ENCODE measurements at places on chromosomes 7 and 10.

GRCh38 chr10:119860866-119861607 is 11.6 kb downstream of the MCMBP start:
- DNase-seq: no peak

GRCh38 chr10:100551196-100551595 is 15.5 kb downstream of the HIF1AN start:
- DNase-seq: no peak

DNA sequence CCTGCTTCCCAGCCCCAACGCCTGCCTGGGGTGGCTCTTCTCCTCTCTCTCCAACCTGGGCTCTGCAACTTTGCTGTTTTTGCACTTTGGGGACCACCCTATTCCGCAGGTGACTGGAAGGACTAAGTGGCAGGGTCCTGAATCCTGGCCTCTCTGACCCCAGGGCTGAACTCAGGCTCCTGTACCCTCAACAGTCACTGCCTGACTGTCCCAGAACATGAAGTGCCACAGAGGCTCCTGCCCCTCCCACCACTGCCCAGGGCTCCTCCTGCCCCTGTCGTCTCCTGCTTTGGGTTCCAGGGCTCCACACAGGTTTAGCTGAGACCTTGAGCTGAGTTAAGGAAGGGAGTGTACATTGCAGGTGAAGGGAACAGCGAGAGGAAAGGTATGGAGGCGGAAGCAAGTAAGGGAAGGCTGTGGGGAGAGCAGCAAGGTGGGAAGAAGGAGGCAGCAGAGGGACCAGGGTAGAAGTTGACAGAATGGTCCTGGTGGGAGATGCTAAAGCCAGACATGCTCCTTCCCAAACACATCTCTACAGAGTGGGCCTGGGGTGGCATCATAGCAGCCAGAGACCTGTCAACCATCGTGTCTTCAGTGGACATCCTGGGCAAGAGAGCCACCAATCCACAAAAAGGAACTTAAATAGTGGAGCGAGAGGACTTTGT is 5.7 kb upstream of the GRID1 start:
- DNase-seq: no peak

- DNase-seq: peak; percentile 65
Measured at GRCh38 chr7:128790315-128791041, 1.3 kb upstream of the CCDC136 start.

DNA sequence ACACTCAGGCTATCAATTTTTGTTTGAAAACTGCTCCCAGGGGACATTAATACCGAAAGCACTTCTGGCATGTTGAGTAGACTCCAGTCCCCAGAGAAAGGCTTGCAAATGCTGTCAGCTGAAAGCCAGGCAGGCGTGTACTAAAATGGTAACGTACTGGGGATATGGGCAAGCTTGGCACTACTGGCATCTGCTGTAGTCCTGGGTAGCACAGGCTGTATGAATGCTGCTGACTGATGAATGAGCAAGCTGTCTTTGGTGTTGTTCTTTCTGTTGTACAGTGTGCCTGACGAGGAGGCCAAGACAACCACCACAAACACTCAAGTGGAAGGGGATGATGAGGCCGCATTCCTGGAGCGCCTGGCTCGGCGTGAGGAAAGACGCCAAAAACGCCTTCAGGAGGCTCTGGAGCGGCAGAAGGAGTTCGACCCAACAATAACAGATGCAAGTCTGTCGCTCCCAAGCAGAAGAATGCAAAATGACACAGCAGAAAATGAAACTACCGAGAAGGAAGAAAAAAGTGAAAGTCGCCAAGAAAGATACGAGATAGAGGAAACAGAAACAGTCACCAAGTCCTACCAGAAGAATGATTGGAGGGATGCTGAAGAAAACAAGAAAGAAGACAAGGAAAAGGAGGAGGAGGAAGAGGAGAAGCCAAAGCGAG is 53.5 kb upstream of the AGBL3 start:
- no peak for DNase-seq

DNA sequence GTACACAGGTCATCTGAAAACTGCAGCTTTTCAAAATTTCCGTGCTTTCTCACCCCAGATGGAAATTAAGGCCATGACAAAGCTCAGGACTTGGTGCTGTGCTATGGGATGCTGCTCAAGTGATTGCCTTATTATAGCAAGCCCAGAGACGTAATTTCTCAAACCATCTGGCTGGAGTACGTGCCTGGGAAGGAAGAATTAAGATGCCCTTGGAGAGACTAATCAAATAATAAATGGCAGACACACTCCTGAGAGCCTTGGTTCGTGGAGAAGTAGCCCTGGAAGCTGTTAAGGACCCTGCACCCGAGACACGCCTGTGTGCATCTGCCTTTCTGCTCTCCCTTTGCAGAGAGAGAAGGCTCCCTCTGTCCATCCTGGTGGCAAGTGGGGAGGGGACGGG is 38.3 kb upstream of the PRLHR start:
- DNase-seq: no peak

DNA sequence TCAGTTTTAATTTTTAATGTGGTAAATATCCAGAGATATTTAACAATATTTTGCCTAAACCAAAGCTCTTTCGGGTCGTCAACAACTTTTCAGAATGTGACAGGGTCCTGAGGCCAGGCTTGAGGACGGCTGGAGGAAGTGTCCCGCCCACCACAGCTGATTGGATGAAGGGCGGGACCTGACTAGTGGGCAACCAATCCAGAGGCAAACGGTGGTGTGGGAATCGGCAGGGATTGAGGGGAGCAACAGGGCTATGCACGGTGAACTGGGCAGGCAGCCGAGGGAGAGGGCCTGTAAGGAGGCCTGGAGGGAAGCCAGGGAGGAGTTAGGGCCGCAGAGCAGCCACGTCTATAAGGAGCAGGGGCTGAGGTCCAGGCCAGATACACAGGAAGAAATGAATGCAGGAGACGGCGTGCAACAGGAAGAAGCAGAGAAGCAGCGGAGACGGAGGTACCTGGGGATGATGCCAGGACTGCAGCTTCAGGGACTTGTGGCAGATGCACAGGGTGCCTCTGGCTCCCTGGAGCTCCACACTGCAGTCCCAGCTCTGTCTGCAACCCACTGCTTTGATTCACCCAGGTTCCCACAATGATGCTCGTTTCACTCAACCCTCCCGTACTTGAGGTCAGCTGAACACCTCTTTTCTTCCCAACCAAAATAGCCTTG is 46.1 kb upstream of the ZMIZ1 start:
- DNase-seq: no peak

- DNase-seq: no peak
Measured at GRCh38 chr7:24874791-24875190, 105.2 kb downstream of the OSBPL3 start.

DNA sequence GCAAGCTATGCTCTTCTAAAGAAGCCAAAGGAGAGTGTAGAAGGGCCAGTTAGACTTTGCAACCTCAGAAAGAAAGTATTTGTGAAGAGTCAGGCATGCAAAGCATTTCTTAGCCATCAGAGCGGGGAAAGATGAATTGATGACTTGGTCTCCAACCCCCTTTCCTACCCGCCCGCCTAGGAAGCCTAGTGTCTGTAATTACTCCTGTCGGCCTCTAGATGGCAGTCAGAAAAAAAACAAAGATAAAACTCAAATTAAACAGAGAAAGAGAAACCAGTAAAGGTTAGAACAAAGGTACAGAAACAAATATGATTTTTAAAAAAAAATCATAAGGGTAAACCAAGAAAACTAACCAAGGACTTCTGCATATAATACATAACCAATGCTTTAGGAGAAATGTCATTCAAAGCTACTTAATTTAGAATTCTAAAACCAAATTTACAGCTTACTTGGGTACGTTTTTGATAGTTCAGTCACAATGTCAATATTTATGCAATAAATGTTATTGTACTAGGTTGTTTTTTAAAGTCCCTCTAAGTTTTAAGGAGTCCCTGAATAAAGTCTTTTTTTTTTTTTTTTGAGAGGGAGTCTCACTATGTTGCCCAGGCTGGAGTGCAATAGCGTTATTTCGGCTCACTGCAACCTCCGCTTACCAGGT is 97.6 kb downstream of the LYZL1 start:
- no peak for DNase-seq
